CD4-positive, alpha-beta T cell treated with Interleukin-17A for 4 hours (primary cell): ENCODE measurements at places on chromosomes 5 and 9.

- DNase-seq, result no peak
Observed at GRCh38 chr5:168362097-168362885, 70.8 kb downstream of the WWC1 start.

- DNase-seq, result no peak
Observed at GRCh38 chr9:135186248-135187164, 99.0 kb downstream of the OLFM1 start.

- no peak for DNase-seq
Observed at GRCh38 chr9:37005517-37006140, 28.4 kb downstream of the PAX5 start.

GRCh38 chr9:134492281-134492691, 149.3 kb upstream of the COL5A1 start:
- DNase-seq, result no peak

DNA sequence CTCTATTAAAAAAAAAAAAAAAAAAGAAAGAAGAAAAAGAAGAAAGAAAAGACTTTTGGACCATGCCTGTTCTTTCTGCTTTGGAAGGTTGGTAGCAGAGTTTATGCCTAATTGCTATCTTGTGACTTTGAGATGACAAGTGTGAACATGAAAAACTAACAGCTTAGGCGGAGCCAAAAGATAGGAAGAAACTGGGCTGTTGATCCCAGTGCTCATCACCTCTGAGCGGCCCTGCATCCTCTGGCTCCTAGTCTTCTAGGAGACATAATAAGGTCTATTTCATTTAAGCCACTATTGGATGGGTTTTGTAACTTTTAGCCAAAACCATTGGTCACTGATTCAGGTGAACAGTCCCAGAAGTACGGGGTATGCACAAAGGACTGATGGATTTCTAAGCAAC, 34.4 kb upstream of the ATP6V1G1 start:
- DNase-seq, result no peak

- no peak for DNase-seq
Observed at GRCh38 chr5:159333545-159333925, 3.2 kb upstream of the IL12B start.
